ENCODE measurements at places on chromosomes 13 and 19. TPM values are rescaled to one million over a fixed set of nuclear protein-coding genes. Genes with fewer than 3 reads are reported as not detected.

Gene THSD1
- 22.0 TPM for total RNA-seq

Gene ZNF160
- total RNA-seq: 59.7 TPM

Gene TMEM86B
- 0.76 TPM for total RNA-seq

Gene SIGLEC10
- total RNA-seq: not detected

Gene ZNF682
- 5.0 TPM for total RNA-seq

Gene C1QTNF9B
- not detected for total RNA-seq

Gene ZIK1
- 7.5 TPM for total RNA-seq

Gene GFY
- not detected for total RNA-seq

Gene PCID2
- 48.6 TPM for total RNA-seq

Gene FLT3LG
- total RNA-seq: 5.2 TPM

Gene IGFL4
- total RNA-seq: not detected

Gene ZNF708
- total RNA-seq: 10.3 TPM

Gene CGB8
- not detected for total RNA-seq

Gene STOML3
- total RNA-seq: not detected

Gene ZNF560
- 0.39 TPM for total RNA-seq
